ENCODE measurements at places on chromosomes 1 and 21.

DNA sequence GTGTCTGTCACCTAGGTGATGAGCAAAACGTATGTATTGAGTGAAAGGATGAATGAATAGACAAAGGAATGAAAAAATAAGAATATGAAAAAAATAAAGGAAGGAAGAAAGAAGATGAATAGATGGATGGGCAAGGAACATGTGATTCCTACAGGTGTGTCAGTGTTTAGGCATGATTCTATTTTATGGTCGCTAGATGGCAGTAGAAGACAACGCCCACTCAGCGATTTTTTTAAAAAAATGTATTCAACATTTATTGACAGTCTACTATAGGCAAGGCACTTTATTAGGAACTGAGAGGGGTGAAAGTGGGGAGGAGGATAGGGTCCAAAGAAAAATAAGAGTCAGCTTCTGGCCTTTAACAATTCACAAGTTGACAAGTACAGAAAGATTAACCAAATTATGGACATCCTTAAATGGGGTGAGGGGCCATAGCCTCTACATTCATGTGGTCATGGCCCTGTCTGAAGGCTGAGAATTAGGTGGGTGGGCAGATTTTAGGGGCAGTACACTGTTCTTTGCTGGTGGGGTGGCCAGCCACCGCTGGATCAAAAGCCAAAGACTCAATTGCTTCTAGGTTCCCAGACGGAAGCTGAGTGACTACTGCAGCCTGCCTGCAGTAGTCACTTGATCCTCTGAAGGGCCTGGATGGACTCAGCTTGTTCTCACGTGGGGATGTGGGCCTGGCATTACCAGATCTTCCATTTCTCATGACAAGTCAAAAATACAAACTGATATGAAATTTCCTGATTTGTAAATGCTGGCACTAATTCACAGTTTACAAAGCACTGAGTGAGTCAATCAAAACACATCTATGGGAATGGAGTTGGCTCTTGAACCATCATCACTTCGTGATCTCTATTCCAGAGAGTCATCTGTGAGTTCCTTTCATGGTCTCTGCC is 83.9 kb downstream of the FASLG start:
- DNase-seq = no peak

DNA sequence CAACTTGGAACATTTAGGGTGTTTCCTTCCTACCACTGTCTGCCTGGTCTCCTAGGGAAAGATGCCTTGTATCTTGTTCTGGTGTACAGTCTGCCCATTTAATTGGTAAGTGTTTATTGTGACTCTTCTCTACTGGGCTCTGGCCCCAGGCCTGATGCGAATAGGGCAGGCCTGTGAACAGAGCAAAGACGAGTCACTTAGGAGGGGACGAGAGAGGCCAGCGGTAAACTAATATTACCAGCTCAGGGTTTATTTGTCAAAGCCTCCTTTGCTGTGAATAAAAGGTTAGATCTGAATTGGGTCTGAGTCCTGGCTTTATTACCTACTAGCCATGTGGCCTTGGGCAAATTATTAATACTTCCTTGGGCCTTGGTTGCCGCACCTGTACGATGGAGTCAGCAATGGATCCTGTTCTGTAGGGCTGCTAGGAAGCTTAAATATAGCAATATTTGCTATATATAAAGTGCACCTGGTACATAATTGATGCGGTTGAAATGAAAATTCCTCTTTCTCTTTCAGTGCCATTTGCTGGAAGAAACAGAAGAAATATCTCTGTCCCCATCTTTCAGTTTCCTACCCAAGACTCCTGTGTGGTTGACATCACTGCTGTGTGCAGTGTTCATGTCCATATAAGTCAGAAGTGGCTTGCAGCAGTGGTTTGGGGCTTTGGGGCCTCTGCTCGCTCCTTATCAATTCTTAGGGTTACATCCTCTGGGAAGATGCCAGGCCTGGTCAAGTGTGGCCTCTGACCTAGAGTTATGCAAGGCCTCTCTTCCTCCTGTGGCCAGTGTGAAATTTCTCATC is 32.4 kb downstream of the MAPKAPK2 start:
- no peak for DNase-seq

GRCh38 chr1:186828611-186829454 is at the start of gene PLA2G4A:
Gene PLA2G4A, plus strand, starts transcription at chr1:186828949. Its CDS starts 25,406 bp downstream, at chr1:186854355.
- no peak for DNase-seq

GRCh38 chr1:87826681-87827251 is 498.1 kb downstream of the LMO4 start:
- DNase-seq = no peak

DNA sequence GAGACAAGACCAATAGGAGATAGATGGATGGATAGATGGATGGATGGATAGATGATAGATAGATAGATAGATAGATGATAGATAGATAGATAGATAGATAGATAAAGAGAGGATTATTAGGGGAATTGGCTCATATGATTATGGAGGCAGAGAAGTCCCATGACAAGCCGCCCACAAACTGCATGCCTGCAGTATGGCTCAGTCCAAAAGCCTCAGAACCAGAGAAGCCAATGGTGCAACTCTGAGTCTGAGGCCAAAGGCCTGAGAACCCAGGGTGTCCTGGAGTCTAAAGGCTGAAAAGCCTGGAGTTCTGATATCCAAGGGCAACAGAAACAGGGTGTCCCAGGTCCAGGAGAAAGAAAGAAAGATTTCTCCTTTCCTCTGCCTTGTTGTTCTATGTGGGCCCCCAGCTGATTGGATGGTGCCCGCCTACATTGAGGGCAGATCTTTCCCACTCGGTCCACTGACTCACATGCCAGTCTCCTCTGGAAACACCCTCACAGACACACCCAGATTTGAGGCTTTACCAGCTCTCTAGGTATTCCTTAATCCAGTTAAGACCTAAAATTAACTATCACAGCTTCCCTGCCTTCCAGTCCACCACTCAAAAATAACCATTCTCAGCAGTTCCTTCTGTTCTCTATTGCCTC is 39.6 kb upstream of the IRF2BP2 start:
- DNase-seq = no peak

DNA sequence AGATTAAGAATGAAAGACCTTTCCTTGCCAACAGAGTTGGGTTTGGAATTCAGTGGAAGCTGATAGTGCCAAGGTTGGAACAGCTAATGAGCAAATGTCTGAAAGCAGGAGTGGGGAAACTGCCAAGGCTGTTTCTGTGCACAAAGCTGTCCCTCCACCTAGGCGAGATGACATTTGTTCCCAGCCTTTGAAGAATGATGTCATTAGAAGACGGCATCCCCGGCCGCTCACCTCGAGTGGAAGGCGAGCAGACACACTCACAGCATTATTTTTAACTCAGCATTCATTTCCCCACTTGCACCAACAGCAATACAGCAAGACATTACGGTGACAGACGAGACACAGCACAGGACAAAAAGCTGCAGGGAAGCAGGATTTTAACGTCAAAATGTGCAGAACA is 463.9 kb downstream of the PCP4 start:
- no peak for DNase-seq

- no peak for DNase-seq
Measured at GRCh38 chr1:155951753-155952504, 10.5 kb downstream of the RXFP4 start.

GRCh38 chr1:232393444-232394146 is 236.3 kb downstream of the SIPA1L2 start:
- no peak for DNase-seq

GRCh38 chr1:172322219-172323061 is 98.0 kb upstream of the C1orf105 start:
- DNase-seq = no peak

GRCh38 chr1:229862017-229862774 is 204.8 kb upstream of the GALNT2 start:
- no peak for DNase-seq

GRCh38 chr1:69171248-69171647 is 396.5 kb upstream of the LRRC7 start:
- DNase-seq = no peak

DNA sequence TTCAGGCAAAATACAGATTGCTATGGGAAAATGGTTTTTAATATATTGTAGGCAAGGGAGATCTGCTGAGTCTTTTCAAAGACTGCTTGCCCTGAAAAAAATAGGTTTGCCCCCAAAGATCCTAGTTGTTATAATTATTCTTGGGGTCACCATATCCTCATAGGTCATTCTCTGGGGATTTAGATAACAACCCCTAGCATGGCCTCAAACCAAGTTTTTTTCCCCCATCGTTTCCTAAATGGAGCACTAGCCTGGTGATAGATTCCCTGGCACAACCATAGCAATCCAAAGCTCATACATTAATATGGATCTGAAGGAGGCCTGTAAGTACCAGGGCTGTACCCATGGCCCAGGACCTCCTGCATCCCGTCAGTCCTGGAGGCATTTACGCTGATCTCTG is 315.2 kb downstream of the BACH1 start:
- no peak for DNase-seq

DNA sequence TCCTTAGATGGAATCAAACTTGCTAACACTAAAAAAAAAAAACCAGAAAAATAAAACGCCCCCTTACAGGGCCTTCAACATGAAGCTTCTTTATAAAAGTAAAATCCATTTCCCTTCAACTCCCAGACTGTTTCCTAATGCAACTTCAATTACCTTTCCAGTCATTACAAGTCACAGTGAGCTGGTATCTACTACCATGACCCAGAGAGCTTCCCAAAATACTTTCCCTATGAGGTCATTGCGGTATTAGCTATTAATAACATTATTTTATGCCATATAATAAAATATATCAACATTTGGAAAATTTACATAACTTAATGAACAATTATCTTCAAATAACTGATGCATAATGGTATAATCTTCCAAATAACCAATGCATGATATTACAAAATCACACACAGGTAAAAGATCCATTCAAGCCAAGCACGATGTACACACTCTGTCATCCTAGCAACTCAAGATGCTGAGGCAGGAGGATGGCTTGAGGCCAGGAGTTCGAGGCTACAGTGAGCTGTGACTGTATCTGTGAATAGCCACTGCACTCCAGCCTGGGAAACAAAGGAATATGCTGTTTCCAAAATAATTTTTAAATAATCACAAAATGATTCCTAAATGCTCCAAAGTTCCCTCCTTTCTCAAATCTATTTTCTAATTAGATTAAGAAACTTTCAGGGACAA is 24.1 kb downstream of the EIF4G3 start:
- no peak for DNase-seq

DNA sequence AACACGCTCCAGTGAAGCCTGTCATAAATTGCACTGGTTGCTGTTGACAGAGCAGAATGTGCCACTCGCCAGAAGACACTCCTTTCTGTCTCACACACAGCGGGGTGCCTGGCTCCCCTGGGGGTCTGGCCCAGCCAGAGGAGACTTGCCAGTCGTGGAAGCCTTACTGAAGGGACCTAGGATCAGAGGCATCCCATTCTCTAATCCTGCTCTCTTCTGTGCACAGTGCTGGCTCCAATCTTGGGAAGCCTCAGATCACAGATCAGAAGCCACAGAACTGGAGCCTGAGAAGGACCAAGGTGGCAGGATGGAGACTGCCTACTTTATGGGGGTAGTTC is 1.4 kb downstream of the SLC9A1 start:
- no peak for DNase-seq

DNA sequence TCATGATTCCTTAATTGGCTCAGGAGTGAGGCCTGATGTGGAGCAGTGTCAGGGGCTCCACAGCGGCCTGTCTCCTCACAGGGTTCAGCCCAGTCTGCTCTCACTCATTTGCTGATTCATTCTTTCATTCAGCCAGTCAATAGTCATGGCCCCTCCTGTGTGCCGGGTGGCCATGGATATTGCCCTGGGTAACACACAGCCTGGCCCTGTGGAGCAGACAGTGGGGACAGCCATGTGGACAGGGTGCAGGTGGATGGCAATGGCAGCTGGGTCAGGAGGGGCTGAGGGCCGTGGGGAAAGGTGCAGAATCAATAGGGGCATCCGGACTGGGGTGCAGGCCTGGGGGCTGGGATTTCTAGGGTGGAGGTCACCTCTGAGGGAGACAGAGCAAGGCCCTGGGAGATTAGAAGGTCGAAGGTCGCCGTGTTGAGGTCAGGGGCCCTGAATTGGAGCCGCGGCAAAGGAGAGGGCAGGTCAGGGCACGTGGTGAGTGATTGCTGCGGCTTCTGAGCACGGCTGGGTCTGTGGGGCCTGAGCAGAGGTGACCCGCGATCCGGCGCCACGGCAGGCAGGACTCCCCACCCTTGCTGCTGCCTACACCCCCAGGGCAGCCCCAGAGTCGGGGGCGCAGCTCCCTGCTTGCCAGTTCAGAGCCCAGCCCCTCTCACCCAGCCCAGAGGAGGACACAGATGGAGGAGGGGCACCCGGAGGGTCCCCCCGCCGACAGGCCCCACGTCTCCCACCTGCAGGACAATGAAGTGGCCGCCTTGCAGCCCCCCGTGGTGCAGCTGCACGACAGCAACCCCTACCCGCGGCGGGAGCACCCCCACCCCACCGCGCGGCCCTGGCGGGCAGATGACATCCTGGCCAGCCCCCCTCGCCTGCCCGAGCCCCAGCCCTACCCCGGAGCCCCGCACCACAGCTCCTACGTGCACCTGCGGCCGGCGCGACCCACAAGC is 33.4 kb downstream of the SLC19A1 start:
- DNase-seq = no peak

GRCh38 chr1:234611225-234611846 is 1.4 kb upstream of the IRF2BP2 start:
- DNase-seq = no peak

DNA sequence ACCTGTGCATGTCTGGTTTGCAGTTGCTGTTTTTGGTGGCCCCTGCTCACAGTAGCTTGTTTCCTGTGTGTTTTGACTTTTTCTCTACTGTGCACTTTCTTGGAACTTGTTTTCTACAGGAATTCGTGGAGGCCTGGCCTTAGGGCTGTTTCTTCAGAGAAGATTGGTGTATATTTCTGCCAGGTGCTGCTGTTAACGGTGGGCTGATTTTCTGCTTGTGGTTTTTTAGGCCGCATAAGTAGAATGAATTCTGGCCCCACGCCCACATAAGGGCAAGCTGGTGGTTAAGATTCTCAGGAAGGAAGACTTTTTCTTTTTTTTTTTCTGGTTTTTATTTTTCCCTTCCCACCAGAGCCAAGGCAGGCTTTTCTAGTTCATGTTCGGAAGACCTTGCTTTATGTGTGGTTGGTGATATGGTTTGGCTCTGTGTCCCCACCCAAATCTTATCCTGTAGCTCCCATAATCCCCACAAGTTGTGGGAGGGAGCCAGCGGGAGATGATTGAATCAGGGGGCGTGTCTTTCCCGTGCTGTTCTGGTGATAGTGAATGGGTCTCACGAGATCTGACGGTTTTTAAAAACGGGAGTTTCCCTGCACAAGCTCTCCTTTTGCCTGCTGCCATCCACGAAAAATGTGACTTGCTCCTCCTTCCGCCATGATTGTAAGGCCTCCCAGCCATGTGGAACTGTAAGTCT is 71.5 kb upstream of the DISP3 start:
- DNase-seq = no peak

DNA sequence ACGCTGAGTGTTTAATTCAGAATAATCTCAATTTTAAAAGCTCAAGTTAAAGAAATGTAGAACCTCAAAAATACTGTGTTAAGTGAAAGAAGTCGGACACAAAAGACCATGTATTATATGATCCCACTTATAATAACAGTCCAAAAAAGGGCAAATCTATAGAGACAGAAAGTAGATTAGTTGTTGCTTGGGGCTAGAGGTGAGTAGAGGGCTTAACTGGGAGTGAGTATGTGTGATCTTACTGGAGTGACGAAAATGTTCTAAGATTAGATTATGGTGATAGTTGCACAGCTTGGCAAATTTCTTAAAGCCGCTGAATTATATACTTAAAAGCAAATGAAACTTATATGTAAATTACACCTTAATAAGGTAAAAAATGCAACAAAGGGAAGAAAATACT is 150.5 kb downstream of the APP start:
- no peak for DNase-seq

- DNase-seq = no peak
Measured at GRCh38 chr1:243471754-243472745, 216.2 kb downstream of the SDCCAG8 start.
